ENCODE measurements at places on chromosomes 4 and X. TPM values are rescaled to one million over a fixed set of nuclear protein-coding genes. Genes with fewer than 3 reads are reported as not detected.

Gene ADAMTS3
- 0.64 TPM for total RNA-seq

DNA sequence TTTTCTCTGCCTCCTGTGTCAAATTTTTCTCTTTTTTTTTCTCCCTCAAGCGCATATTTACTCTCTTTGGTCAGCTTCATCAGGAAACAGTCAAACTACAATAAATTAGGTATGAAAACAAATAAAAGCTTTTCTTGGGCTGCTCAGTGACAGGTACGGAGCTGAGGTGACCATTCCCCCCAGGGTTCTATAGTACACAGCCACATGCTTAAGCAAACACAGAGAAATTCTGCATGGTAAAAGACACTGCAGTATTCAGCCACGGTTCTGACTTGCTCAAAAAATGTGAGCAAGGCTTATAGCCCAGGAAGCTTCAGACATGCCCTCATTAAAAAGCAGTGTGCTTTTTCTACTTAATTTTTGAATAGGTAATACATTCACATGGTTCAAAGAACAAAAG is 138.5 kb downstream of the GRIA3 start:
- H3K4me3 ChIP-seq = no peak overlapping the region
- no peaks in the 10 kb centered on the region for H3K4me1 ChIP-seq
- no peak overlapping the region for H3K27ac ChIP-seq
- no peaks in the 10 kb centered on the region for H3K27me3 ChIP-seq

DNA sequence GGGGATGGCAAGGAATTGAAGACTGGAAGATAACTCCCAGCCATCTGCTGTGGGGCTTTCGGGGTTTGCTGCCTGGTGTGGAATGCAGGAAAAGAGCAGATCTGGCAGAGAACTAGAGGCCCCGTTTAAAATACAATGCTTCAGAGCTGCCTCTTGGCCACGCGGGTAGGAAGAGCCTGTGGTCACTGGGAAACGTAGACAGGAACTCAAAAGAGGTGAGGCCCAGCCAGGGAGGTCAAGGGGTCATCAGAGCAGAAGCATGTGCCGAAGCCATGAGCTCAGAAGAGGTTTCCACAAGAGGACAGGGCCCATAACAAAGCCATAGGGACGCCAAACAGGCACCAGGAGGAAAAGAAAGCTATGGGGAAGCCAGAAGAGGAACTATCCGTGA is 14.5 kb upstream of the STS start:
- no peaks in the 10 kb centered on the region for H3K4me1 ChIP-seq
- no peaks in the 10 kb centered on the region for H3K36me3 ChIP-seq
- no peaks in the 10 kb centered on the region for H3K27me3 ChIP-seq
- no peak for DNase-seq
- H3K27ac ChIP-seq = no peak overlapping the region

- no peak overlapping the region for H3K27ac ChIP-seq
- DNase-seq = no peak
- H3K4me3 ChIP-seq = no peak overlapping the region
These were observed 91.6 kb upstream of the CPXCR1 start for GRCh38 chrX:88655460-88655859.

DNA sequence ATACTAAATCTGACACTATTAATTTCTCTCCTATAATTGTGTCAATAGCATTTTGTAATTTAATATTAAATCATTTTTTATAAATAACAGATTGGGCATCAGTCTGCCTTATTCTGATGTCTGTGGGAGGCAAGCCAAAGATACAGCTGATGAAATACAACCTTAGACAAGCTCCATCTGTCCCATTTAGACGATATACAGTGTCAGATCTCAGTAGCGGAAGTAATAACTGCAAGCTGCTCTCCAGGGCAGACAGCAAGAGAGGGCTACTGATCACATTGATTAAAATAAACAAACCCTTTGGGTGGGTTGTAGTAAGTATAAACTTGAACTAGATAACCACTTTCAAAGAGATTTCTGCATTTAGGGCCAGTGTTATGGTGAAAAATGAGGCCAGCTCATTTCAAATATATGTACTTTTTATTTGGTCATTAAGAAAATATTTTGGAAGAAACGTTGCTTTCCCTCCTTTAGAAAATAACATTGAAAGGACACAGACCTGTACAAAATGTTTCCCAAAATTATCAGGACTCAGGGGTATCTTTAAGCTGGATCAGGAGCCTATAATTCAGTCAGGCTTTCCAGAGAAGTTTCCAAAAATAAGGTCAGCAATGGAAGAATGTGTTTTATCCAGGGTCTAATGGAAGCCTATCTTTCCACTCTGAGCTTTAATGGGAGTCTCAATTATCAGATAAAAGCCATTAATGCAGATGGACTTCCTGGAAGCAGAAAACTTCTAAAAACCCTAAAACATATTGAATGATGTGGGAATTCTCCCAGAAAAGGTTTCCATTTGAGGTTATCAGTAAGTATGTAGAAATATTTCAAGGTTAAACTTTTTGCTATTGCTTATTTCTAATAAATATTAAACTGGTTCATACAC is 1028.8 kb upstream of the IGFBP7 start:
- H3K4me1 ChIP-seq = no peaks in the 10 kb centered on the region
- H3K27me3 ChIP-seq = no peaks in the 10 kb centered on the region
- DNase-seq = no peak
- H3K27ac ChIP-seq = no peak overlapping the region
- H3K36me3 ChIP-seq = no peaks in the 10 kb centered on the region
- no peak overlapping the region for H3K4me3 ChIP-seq

- H3K4me1 ChIP-seq = peaks cover 35% of the 10 kb centered on the region
- DNase-seq = no peak
- H3K27me3 ChIP-seq = no peaks in the 10 kb centered on the region
- H3K4me3 ChIP-seq = no peak overlapping the region
These were observed 32.7 kb downstream of the TBC1D14 start for GRCh38 chr4:6942238-6942800.

GRCh38 chr4:37537484-37537883 is 148.7 kb downstream of the RELL1 start:
- no peak overlapping the region for H3K27ac ChIP-seq
- H3K27me3 ChIP-seq = no peaks in the 10 kb centered on the region
- no peaks in the 10 kb centered on the region for H3K4me1 ChIP-seq
- H3K4me3 ChIP-seq = no peak overlapping the region

- peaks cover 34% of the 10 kb centered on the region for H3K4me1 ChIP-seq
- DNase-seq = no peak
- H3K4me3 ChIP-seq = no peak overlapping the region
- no peaks in the 10 kb centered on the region for H3K27me3 ChIP-seq
- H3K36me3 ChIP-seq = peaks cover 11% of the 10 kb centered on the region
These were observed 50.3 kb downstream of the WDFY3 start for GRCh38 chr4:84916227-84916626.

All from suprapubic skin (tissue), 4 donors.